ENCODE measurements at places on chromosomes 1 and 21. TPM values are rescaled to one million over a fixed set of nuclear protein-coding genes. Genes with fewer than 3 reads are reported as not detected.

Gene SPRR4
- not detected for total RNA-seq

Gene DHRS3
- 117 TPM for total RNA-seq

Gene GBP1
- 52.1 TPM for total RNA-seq

Gene OR2L5
- total RNA-seq: not detected

Gene TMEM200B
- total RNA-seq: 0.31 TPM

Gene NHLH2
- total RNA-seq: not detected

DNA sequence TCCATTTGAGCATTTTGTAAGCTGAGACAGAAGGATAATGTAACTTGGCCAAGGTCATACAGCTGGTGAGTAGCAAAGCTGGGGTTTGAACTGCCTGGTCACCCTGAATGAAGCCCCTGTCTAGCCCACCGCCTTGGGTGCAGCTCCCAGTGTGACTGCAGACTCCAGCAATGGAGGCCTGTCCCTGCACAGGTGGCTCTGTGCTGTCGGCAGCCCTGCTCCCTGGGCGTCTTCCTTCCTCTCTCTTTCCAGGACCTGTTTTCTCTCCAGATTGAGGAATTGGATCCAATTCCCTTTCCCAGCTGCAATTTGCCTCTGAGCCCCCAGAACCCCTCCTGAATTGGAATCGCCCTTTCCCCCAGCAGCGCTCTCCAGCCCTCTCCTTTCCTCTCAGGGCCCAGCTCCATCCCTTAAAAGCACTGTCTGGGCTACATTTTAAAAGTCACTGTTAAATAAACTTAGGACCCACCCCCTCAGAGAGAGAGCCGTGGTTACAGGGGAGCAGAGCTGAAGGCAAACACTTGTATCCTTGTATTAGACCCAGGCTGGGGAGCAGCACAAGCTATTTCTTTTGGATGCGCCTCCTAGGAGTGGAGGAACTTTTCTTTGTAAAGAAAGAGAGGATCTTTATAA is 161.4 kb upstream of the LMO4 start:
- H3K27ac ChIP-seq: no peak overlapping the region
- no peaks in the 10 kb centered on the region for H3K27me3 ChIP-seq
- H3K4me3 ChIP-seq: no peak overlapping the region
- no peak for DNase-seq
- no peaks in the 10 kb centered on the region for H3K36me3 ChIP-seq

DNA sequence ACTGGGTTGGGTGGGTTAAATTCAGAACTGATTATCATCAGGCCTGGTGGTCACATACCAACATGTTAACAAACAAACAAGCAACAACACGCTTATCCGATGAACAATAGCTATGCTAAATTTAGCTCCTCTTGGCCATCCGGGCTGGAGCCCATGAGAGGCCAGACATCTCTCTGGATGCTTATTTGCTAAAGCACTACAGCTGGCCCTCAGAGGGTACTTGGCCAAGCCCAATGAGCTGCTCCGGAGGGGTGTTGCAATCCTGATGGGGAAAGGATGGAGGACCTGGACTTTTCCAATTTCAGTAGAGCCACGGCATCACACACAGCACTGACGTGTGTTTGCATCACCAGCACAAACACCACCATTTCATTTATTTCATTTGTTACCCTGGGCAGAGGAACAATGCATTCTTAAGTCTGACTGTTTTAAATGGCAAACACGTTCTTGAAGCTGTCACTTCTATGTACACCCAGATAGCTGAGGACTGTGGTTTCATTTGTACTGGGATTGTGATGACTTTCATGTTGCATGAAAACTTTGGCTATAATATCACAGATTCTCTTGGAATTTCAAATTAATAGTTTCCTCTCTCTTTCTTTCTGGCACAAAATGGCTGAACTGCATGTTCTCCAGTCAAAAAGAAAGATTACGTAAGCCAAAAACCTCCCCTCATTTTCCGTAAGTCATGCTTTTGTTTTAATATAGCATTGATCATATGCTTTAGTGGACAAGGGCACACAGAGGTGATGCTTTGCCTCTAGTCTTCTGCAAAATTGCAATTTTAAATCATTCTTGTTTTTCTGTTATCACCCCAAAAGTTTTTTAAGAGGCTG is 359.8 kb upstream of the KAZN start:
- H3K27me3 ChIP-seq: no peaks in the 10 kb centered on the region
- no peak overlapping the region for H3K27ac ChIP-seq
- no peaks in the 10 kb centered on the region for H3K36me3 ChIP-seq
- no peaks in the 10 kb centered on the region for H3K4me1 ChIP-seq
- no peak for DNase-seq
- no peak overlapping the region for H3K4me3 ChIP-seq

DNA sequence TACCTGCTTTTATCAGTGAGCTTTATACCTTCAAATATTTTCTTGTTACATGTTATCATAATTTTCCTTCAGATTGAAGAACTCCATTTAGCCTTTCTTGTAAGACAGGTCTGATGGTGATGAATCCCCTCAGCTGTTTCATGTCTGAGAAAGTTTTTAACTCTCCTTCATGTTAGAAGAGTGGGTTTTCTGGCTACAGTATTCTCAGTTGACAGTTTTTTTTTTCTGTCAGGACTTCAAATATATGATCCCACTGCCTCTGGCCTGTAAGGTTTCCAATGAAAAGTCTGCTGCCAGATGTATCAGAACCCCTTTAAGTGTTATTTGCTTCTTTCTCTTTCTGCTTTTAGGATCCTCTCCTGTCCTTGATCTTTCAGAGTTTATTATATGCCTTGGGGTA is 248.2 kb downstream of the LBR start:
- no peaks in the 10 kb centered on the region for H3K36me3 ChIP-seq
- H3K27ac ChIP-seq: no peak overlapping the region
- H3K4me1 ChIP-seq: no peaks in the 10 kb centered on the region

DNA sequence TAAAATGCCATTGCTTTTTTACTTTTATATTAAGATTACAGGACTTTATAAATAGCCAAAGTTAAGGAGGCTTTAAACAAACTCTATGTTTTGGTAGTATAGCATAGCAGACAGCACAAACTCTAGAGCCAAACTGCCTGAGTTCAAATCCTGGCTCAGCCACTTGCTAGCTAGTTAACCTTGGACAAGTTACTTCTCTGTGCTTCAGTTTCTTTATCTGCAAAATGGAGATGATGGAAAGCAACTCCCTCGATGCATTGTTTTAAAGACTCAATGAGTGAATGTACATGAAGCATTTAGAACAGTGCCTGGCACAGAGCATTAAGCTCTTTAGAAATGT is 21.3 kb downstream of the C1QB start:
- no peak overlapping the region for H3K27ac ChIP-seq
- no peaks in the 10 kb centered on the region for H3K4me1 ChIP-seq
- H3K36me3 ChIP-seq: no peaks in the 10 kb centered on the region
- H3K27me3 ChIP-seq: no peaks in the 10 kb centered on the region
- no peak overlapping the region for H3K4me3 ChIP-seq

GRCh38 chr1:216310776-216311175 is 112.5 kb downstream of the USH2A start:
- H3K36me3 ChIP-seq: no peaks in the 10 kb centered on the region
- no peaks in the 10 kb centered on the region for H3K27me3 ChIP-seq

GRCh38 chr1:42952303-42953001 is 6.2 kb downstream of the SLC2A1 start:
- no peaks in the 10 kb centered on the region for H3K27me3 ChIP-seq
- no peak for DNase-seq
- no peaks in the 10 kb centered on the region for H3K36me3 ChIP-seq
- H3K27ac ChIP-seq: peak overlapping the region; percentile 49
- peak overlapping the region; percentile 49 for H3K4me3 ChIP-seq

DNA sequence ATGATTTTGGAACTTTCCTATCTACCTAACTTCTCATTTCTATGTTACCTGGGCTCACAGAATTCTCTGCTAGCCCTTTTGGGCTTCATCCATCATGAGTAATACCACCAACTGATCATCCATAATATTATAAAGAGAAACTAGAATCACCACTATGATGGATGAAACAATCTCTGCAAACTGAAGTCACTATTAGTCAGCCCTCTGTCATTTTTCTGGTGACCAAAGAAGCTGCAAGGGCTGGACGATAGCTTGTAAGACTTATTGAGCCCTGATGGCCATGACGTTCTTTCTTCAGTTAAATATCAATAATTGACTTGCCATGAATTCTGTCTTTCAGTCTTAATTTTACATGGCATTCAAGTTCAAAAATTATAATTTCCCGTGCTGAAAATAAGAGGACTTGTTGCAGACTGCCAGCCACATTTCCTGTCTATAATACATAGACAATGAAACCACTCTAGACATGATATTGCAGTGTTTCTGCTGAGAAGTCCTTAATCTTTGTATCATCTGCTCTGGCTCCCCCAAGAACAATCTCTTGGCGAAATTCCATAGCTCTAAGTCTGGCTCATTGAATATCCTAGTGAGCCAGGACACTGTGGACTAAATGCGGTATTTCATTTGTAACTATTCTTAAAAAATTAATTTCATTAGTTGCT is 655.0 kb upstream of the CAMK1G start:
- no peak overlapping the region for H3K27ac ChIP-seq
- H3K27me3 ChIP-seq: no peaks in the 10 kb centered on the region
- no peaks in the 10 kb centered on the region for H3K4me1 ChIP-seq
- DNase-seq: no peak

DNA sequence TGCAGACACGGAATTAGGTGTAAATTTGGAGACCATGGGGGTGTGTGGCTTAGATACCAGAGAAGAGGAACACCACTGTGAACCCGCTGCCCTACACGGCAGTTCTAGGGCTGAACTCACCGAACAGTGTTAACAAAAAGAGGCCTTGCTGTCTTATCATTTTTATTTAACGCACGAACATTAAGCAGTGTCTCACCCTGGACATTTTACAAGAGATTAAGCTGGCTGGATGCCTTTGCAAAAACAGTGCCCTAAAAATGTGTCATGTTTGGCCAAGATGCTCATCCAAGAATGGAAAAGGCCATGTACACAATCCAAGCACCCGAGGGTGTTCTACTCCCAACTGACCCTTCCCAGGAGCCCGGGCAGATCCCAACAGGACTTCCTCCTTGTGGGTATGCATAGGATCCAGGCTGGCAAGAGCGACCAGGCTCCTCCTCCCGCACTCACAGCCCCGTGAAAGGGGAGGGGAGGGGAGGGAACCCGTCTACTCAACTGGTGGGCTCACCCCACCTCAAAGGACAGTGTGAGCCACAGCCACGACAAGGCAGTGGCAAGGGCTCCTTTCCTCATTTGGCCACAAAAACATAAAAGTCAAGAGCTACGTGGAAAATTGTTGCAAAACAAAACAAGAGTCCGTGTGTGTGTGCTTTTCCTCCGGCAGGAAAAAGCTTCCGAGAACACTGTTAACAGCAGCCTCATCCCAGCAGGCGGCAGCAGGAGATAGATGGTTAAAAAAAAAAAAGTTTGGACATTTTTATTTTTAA is 20.3 kb downstream of the C2CD2 start:
- peaks cover 6% of the 10 kb centered on the region for H3K4me1 ChIP-seq
- H3K27ac ChIP-seq: no peak overlapping the region
- no peaks in the 10 kb centered on the region for H3K36me3 ChIP-seq
- no peak overlapping the region for H3K4me3 ChIP-seq
- no peaks in the 10 kb centered on the region for H3K27me3 ChIP-seq

DNA sequence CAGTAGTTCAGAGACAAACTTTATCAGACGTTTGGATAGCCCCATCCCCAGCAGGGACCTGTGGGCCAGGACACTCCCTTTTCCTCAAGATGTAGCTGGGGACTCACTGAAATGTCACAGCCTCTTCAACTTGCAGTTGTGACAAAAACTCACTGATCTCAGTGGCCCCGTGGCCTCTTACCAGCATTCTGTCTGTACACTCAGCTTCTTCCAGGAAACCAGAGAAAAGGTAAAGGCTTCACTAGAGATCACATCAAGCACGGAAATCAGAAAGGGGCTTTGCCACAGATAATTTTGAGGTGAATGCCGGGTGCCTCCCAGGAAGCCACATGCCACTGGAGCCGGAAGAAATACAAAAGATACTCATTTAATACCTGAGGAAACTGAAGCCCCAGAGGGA is 122.2 kb downstream of the CCDC185 start:
- H3K36me3 ChIP-seq: no peaks in the 10 kb centered on the region
- no peak overlapping the region for H3K27ac ChIP-seq

DNA sequence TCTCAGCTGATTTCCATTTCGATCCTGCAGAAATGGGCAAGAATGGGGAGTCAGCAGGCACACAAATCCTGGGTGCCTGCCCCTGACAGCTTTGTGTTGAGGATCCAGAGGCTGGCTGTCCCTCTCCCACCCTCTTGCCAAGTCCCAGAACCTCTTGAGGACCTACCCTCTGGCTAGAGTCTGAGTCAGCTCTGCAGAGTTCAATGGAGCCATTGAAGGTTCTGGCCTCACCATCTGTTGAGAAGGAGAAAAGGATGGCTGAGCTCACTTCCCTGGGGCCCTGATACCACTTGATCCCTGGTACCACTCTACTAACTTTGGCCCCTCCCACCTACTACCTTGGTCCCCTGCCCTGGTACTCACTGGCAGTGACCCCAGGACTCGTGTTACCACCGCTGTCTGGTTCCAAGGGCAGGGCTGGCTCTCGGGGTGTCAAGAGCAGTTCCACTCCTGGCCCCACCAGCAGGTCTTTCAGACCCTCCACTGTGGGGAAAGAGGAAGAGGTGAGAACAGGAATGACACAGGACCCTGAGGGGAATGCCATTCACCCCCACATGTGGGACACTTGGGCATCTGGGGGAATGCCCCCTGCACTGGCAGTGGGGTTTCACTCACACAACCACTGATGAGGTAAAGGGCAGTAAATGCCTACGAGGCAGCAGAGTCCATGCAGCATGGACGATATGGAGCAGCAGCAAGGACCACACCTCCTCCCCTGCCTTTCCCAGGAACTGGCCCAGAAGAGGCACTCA is 10.5 kb downstream of the RXFP4 start:
- H3K36me3 ChIP-seq: peaks cover 57% of the 10 kb centered on the region
- no peak for DNase-seq
- H3K4me3 ChIP-seq: no peak overlapping the region
- H3K27ac ChIP-seq: no peak overlapping the region
- peaks cover 4% of the 10 kb centered on the region for H3K4me1 ChIP-seq

GRCh38 chr1:21938732-21939538 is 1.8 kb upstream of the HSPG2 start:
- H3K27ac ChIP-seq: no peak overlapping the region
- peaks cover 12% of the 10 kb centered on the region for H3K4me1 ChIP-seq
- no peak overlapping the region for H3K4me3 ChIP-seq

GRCh38 chr21:35942211-35943144 is 117.8 kb downstream of the SETD4 start:
- no peak overlapping the region for H3K4me3 ChIP-seq
- no peaks in the 10 kb centered on the region for H3K27me3 ChIP-seq
- H3K4me1 ChIP-seq: no peaks in the 10 kb centered on the region
